SW 1271 (cell line): ENCODE measurements at places on chromosomes 7 and 10.

- DNase-seq, result no peak
Measured at GRCh38 chr10:119231654-119232053, 24.3 kb downstream of the GRK5 start.

- DNase-seq, result no peak
Measured at GRCh38 chr7:17380736-17381662, 82.5 kb downstream of the AHR start.

DNA sequence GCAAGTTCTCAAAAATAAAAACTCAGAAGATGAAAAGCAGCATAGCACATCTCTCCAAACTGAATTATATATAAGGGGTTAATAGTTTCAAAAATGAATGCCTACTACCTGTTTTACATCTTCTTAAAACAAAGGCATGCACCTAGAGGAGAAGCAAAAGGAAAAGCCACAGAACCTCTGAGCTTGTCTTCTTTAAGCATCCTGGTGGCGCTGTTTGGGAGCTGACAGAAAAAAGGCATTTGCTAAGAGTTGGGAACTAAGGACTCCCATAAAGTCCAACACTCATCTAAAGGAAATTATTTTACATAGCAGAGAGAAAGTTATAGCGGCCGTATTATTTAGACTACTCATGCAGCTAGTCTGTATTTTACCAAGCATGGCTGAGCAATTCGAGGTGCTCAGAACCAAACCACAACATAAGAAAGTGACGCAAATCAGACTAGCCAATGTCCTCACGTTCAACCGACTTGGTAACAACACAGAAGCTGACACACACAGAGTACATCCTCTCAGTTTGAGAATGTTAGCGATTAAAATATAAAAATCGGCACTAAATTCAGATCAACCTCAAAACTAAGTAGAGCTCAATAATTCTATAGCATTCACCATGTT, 38.8 kb downstream of the PTN start:
- no peak for DNase-seq

- no peak for DNase-seq
Measured at GRCh38 chr7:49563693-49564378, 209.6 kb upstream of the VWC2 start.
